ENCODE measurements at places on chromosomes 11 and 22.

GRCh38 chr11:119018074-119018938, at the start of the genes RPS25 and TRAPPC4:
Gene RPS25, minus strand, starts transcription at chr11:119018343. Its CDS starts 59 bp downstream, at chr11:119018284.
Gene TRAPPC4, plus strand, starts transcription at chr11:119018766. Its CDS starts 30 bp downstream, at chr11:119018796.
- peak; percentile 90 for DNase-seq

DNA sequence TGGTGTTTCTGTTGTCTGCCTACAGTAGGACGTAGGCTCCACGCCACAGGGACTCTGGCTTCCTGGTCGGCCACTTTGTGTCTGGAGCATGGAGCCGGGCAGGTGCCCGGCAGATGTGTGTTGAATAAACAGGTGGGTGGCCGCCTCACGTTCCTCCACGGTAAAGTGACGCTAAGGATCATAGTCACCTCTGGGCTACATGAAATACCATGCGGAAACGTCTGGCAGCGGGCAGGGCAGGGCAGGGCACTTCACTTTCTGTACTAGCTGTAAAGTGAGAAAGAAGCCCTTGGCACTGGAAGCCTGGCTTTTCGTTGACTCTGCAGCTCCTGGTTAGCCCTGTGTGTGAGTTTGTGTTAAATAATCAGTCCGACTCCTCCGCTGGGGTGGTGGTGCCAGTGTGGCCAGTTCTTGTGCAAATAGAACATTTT, 52.4 kb downstream of the MCM5 start:
- DNase-seq, result no peak

GRCh38 chr22:33350961-33351360, 292.8 kb upstream of the SYN3 start:
- DNase-seq, result no peak

DNA sequence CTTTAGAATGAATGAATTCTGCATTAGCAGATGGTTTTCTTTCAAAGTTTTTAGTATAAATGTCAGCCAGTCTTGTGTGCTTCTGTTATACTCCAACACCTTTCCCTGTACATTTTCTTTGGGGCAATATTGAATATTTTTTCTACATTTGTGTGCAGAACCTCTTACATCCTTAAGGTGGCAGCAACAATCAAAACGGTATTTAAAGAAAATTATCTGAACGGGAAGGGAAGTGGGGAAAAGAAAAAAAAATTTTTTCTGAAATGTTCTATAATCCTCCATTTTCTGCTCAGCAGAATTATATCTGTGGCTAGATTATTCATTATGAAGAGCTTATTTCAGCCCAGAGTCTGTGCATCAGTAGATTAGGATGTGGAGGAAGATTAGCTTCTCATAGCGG, 347.3 kb upstream of the RAG2 start:
- no peak for DNase-seq

DNA sequence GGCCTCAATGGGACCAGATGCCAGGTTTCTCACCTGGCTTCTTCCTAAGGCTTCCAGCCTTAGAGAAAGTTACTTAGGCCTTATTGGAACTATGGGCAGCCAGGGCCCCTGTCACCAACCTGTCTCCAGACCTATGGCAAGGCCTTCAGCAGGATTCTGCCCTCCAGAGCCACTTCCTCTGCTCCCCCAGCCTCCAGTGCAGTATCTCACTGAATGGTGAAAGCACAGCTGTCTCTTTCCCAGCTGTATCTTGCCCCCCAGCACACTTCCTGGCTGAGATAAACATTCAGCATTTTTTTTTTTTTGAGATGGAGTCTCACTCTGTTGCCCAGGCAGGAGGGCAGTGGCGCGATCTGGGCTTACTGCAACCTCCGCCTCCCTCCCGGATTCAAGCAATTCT, 1.5 kb downstream of the SLC2A11 start:
- DNase-seq, result no peak

DNA sequence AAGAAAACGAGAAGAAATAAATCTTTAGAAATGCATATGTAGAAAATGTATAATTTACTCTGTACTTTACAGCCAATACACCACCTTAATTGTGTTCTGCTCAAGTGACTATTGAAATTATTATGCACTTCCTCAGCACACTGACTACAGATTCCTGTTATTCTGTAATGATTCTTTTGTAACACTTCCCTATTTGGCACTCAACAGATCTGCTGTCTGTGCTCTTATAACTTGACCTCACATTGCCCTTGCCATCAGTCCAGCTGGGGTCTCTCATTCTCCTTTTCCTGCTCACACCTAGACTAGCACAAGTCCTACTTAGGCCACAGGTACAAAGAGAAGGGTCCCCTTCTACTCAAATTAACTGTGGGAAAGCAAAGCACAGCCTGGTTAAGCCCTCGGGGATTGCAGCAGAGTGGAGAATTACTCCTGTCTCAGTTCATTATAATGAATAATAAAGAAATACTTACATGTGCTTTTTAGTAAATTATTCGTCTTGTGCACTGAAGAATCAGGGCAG, 860.4 kb downstream of the OPCML start:
- DNase-seq, result no peak

GRCh38 chr11:29293825-29294224, 723.0 kb downstream of the KCNA4 start:
- DNase-seq, result no peak

GRCh38 chr11:131859538-131860210, 489.3 kb downstream of the NTM start:
- no peak for DNase-seq

- DNase-seq, result no peak
Observed at GRCh38 chr11:17154409-17155159, 53.2 kb downstream of the PIK3C2A start.

GRCh38 chr11:914747-915501, 4.3 kb upstream of the CHID1 start:
- no peak for DNase-seq

DNA sequence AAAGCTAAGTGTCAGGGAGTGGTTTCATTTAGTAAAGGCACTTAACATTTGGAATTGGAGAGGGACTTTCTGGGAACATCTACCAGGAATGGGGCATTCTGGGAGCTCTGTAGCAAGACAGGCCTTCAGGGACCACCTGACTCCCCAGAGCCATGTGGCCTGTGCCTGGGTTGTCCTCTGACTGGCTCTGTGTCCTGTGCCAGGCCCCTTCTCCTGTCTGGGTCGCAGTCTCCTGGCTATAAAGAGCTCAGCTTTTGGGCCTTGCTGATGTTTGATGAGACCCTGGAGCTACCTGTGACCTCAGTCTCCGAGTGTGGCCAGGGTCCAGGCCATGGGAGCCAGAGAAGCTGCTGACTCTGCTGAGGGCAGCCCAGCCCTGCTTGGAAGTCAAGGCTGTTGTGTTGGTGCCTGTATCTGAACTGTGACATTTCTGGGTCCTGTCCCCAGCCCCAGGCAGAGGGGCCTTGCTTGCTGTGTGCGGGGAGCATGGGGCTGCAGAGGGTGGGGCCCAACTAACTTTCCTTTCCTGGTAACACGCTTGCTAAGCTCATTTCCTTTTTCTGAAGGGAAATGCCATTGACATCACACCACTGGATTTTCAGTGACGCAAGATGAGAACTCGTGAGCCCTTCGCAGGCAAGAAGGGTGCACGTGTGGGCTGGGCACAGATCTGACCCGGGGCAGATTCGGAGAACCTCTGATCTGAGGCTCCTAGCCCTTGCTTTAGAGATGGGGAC, 41.3 kb downstream of the LRRC32 start:
- no peak for DNase-seq

DNA sequence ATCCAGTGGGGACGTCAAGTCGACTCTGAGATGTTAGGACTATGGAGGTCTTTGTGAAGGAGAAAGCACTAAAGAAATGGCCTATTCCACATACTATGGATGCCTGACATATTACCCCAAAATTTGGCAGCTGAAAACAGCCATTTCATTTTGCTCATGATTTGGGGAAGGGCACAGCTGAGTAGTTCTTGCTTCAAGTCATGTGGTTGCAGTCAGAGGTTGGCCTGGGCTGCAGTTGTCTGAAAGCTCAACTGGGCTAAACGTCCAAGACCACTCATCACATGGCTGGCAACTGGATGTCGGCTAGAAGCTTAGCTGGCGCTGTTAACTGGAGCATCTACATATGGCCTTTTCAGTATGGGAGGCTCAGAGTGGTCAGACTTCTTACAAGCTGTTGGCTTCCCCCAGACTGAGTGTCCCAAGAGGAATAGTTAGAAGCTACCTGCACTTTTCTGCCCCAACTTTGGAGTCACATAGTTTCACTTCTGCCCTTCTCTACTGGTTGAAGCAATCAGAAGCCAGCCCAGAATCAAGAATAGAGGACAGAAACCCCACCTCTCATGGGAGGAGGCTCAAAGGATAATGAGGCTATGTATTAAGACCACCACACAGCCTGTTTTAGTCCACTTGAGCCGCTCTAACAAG, 14.1 kb downstream of the SLC35C1 start:
- no peak for DNase-seq

- DNase-seq, result peak; percentile 37
Observed at GRCh38 chr11:66317723-66318599, 1.1 kb upstream of the CD248 start.

GRCh38 chr11:2694995-2695939, 4.5 kb downstream of the KCNQ1OT1 start:
- DNase-seq, result no peak

GRCh38 chr11:65366340-65366773, 11.8 kb downstream of the TIGD3 start:
- no peak for DNase-seq

- DNase-seq, result no peak
Observed at GRCh38 chr22:50464451-50464850, 10.4 kb downstream of the SBF1 start.

DNA sequence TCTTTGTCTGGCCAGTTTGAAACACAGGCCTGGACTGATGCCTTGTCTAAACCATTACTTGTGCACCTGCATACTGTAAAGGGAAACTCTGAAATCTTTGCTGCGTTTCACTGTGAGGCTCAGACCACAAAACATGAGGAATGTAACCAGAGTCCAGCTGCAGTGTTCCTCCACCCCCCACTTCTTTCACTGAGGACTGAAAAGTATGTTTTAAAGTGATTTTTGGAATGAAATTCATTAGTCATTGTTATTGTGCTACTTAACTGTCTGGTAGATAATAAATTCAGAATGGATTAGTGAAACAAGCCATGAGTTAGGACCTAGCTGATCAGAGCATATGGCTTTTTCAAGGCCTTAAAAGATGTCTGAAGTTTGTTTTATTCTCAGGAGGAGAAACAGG, 181.2 kb downstream of the WNT11 start:
- no peak for DNase-seq

- DNase-seq, result no peak
Observed at GRCh38 chr22:17132112-17132511, 11.0 kb upstream of the TMEM121B start.

DNA sequence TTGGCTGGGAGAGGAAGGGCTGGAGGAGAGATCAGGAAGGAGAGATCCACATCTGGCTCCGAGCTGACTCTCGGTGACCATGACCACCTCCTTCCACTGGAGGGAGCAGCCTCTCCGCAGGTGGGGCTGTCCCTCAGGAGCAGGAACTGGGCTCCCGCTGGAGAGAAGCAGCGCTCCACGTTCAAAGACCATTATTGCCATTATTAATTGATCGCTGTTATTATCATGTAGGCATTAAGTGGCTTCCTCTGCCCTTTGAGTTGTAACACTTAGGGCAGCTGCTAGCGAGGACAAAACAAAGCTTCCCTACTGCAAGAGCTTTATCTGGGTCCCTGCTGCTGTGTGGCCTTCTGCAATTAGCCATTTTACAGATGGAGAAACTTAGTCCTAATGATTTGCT, 251.9 kb downstream of the ST3GAL4 start:
- peak; percentile 68 for DNase-seq

DNA sequence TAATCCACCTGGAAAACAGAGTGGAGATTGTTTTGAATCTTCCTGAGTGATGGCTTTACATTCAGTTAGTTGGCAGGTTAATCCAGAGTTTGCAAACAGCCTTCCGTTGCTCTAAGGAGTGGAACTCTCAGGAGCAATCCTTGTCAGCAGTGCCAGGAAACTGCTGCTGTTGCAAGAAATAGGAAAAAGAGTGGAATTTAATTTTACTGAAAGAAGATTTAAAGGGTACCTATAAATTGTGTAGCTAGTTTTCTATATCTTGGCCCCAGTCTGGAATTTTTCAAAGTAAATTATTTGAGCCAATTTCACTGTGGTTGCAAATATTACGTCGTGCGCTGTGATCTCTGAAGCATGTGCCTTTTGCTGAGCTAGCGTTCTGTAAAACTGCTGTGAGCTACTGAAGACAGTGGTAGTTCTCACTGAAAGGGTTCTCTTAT, 55.5 kb upstream of the SLC5A12 start:
- DNase-seq, result no peak

DNA sequence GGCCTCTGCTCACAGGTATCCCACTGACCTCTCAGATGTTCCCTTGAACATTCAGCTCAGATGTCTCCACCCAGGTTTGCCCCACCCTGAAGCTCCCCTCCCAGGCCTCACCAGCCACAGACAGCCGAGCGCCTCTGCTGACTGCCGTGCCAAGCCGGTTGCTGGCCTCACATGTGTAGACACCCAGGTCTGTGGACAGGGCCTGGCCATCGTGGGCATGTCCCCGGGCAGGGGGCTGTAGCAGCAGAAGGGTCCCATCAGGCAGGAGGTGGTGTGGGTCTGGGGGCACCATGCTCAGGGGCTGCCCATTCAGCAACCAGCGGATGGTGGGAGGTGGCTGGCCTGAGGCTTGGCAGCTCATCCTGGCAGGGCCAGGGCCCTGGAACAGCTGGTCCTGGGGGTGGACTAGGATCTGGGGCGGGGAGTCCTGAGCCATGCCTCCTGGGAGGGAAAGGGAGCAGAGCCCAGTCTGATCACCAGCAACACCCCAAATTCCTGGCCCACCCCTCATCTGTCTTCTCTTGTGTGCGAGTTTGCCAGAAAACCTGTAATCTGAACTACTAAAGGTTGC, 759 bp downstream of the ROBO4 start:
- DNase-seq, result no peak

- no peak for DNase-seq
Observed at GRCh38 chr11:13023423-13023822, 14.3 kb downstream of the RASSF10 start.

DNA sequence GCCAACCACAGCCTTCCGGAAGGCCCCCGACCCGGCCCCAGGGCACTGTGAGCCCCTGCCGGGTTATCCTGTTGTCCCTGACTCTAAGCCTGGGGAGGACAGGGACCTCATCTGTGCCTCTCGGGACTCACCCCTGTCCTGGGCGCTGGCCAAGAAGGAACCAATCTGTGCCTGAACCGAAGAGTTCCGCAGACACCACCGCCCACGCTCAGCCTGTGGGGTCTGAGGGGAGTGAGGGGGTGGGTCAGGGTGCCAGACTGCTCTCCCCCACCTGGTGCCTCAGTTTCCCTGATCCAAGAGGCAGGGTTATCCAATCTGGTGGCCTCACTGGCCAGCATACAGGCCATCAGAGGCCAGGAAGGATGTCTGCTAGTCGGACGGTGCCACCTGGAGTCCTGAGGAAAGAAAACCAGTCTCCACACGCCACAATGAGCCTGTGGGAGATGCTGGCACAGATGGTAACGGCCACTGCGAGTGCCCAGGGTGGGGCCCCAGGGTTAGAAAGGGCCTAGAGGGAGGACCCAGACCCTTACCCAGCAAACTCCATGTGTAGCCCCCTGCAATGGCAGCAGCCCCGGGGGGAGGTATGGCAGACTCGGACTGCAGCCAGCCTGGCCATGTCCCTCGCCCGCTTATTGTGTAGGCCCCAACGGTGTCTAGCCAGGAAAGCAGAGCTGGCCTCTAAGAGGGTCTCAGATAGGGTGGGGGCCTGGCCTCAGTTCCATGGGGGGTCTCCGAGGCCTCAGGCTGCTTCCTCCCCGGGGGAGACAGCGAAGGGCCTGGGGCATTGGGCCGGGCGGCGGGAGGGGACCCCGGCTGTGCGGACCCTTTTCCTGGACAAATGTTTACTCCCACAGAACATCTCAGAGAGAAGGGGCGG, 827 bp upstream of the TNNT3 start:
- DNase-seq, result no peak
